ENCODE measurements at places on chromosomes 2 and 18.

DNA sequence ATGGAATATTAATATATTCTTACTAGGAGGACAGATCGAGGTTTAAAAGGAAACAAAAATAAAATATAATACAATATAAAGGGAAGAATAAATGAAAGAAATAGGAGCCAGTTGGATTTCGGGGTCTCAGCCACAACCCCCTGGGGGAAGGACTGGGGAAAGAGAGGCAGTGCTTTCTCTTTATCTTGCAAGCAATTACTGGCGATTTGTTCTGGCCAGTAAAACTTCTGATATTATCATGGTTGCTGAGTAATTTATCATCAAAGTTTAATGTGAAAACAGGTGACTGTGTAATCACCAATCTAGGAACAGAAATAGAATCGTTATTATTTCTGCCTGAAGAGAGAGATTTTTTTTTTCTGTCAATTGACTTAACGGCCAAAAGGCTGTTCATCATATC, 917.7 kb upstream of the CELF4 start:
- DNase-seq, result no peak

DNA sequence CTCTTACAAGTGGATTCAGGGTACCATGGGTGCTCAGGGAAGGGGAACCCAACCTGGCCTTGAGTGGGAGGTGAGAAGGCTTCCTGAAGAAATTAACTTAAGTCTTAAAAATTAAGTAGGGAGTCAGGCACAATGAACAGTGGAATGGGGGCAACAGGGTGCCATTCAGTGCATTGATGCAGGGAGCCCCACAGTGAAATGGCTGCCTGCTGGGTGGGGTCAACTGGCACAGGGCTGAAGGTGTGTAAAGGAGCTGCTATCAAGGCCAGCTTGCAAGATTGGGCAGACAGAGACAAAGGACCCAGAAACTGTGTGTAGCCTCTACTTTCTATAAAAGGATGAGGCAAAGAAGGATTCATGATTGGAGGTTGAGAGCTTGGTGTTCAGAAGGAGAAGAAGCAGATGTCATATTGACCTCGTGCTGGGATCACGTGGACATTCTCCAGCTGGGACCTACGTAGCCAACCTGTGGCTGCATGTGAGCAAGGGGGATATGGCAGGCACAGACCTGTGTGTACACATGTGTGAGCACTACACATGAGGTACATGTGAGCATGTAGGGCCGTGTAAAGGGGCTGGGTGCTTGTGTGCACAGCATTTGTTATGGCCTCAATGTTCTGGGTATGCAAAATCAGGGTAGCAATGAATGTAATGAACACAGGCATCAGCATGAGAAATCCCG, 209.5 kb upstream of the HAAO start:
- DNase-seq, result no peak

GRCh38 chr2:155815851-155816250, 516.7 kb downstream of the NR4A2 start:
- no peak for DNase-seq

DNA sequence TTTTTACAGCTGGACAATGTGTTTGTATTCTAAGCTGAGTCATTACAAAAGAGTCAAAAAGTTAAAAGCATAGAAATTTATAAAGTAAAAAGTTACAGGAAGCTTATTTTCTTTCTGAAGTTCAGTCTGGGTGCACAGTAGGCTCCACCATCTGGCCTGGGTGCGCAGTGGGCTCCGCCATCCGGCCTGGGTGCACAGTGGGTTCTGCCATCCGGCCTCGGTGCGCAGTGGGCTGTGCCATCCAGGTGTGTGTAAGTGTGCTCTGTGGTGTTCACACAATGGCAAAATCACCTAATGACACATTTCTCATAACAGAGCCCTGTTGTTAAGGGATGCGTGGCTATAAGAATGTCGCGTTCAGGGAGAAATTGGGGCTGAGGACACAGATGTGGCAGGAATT, 195.5 kb downstream of the ANKRD30B start:
- no peak for DNase-seq

DNA sequence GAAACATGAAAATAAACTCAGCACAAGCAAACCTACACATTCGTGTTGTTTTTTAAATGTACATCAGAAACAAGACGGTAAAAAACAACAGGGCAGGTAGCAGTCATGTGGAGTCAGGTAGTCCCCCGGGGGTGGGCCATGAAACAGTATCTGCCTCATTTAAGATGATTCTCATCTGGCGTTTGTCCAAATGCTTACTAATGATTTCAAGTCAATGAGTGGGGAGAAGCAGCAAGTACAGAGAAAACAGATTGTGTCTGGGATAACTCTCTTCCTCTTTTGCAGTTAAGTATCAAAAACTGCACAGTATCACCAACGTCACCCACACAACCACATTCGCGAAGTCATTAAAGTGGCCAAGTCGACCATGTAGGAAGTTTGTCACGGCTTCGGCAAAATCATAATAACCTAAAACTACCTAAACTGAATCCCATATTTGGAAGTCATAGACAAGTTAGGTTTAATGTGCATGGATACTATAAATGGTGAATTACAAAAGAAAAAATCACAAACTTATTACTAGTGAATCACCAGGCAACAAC, 1.3 kb downstream of the LAPTM4A start:
- DNase-seq, result peak; percentile 46

DNA sequence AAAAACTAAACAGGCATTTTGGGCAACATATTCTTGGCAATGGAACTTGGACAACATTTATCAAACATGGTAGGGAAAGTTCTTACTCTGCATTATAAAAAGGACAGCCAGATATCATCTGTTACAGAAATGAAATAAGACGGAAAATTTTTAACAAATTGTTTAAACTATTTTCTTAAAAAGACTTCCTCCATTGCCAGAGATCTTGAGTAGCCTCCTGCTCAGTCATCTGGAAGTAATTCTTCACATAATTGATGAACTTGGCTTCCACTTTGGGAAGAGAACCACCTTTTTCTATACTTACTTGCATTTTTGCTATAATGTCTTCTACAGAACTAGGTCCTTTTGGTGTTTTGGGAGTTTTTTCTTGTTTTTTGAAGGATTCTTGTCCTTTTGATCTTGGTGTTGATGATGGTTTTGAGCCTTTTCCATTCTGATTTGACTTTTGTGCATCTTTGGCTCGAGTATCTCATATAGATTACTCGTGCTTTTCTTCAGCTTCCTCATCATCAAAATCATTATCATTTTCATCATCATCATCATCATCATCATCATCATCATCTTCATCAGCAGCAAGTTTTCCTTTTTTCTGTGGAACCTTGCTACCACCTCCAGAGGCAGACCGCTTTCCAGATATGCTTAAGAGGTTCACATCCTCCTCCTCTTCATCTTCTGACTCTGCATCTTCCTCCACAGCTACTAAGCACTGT, 66.2 kb downstream of the CD28 start:
- DNase-seq, result no peak

- no peak for DNase-seq
Observed at GRCh38 chr18:79943608-79944125, 7.8 kb downstream of the SLC66A2 start.

DNA sequence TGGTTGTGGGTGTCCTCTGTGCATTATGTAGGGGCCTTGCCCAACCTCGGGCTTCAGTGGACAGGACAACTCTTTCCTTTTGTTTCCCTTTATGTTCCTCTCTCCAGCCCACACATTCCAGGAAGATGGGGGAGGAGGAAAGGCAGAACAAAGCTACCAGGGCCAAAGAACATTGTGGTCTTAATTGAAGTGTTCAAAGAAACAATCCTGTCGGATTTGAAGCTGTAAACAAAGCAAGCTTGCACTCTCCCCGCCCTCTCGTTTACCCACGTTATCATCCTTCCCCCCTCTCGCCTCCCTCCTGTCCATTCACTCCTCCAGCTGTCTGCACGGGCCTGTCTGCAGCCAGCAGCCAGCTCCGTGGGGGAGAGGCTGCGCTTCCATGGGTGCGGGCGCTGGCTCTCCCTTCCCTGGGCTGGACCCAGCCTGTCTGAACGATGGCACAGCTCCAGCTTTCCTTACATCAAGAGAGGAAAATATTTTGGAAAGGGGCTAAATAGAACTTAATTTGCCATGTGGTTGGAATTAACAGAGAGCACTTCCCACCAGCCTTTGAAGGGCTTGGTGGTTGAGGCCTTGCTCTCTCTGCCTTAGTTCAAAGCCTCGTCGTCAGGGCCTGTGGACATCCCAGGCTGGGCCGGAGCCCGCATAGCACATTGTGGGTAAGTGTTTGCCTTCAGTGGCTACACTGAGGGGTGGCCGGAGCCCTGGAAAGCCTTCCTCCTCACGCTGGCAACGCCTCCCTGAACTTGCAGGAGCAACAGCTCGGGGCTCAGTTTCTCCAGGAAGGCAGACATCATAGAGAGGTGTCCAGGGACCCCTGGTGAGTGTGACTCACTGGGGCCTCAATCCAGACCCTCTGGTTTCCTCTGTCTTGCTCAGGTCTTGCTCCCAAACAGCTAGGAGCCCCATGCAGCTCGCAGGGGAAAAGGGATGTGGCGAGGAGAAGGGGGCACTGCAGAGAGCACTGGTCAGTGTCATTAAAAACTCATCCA, 60.6 kb upstream of the HS6ST1 start:
- no peak for DNase-seq

GRCh38 chr2:34188464-34189303, 589.6 kb upstream of the FAM98A start:
- no peak for DNase-seq

- no peak for DNase-seq
Observed at GRCh38 chr2:167114018-167114417, 225.7 kb downstream of the XIRP2 start.

DNA sequence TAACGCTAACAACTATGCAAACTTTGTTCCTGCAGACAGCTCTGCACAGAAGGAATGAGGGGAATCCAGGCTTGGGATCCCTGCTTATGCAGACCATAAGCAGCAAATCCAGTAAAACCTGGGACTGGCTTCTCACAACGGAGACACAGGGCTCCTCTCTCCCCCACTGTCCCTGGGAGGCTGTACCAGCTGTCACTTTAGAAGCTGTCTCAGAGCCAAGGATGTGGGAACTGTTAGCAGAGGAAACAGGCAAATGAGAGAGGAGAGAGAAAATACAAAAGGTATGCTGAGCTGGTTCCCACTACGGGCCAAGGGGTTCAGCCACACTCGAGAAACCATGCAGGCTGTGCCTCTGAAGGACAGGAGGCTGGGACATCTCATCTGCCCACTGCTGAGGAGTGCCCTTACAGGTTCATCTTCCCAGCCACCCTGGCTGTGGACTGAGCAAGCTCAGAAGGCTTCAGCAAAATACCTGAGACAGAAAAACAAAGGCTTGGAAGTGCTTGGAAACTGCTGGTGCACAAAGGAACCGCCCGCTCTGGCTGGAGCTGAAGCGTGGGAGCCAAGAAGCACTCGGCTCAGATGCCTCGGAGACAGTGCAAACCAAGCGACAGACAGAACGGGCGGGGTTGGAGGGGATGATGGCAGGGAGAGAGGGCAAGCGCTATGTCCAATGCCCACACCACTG, 72.5 kb downstream of the FAM210A start:
- DNase-seq, result no peak

- DNase-seq, result no peak
Observed at GRCh38 chr2:67898595-67898994, 164.2 kb downstream of the C1D start.
